Smooth muscle cell of bladder (primary cell): ENCODE measurements at places on chromosomes 2 and 18. TPM values are rescaled to one million over a fixed set of nuclear protein-coding genes. Genes with fewer than 3 reads are reported as not detected.

Gene MARCO
- not detected in 2 replicates for total RNA-seq

Gene GKN1
- total RNA-seq: not detected in 2 replicates

Gene SMYD1
- total RNA-seq: not detected in 2 replicates

Gene CAPN10
- 20.1 TPM in 2 replicates for total RNA-seq

Gene NEMP2
- total RNA-seq: 3.3 and 6.0 TPM in 2 replicates

Gene SLC40A1
- total RNA-seq: 28.0 and 103 TPM in 2 replicates

Gene IL1R1
- total RNA-seq: 109 and 193 TPM in 2 replicates

Gene MEIS1
- total RNA-seq: 155 and 304 TPM in 2 replicates

Gene B3GNT7
- under 0.01 and 0.18 TPM in 2 replicates for total RNA-seq

Gene NDUFS1
- total RNA-seq: 97.8 and 112 TPM in 2 replicates
